Activated T-cell treated with anti-CD3 and anti-CD28 coated beads for 4 hours (primary cell): ENCODE measurements at places on chromosomes 2 and 18.

DNA sequence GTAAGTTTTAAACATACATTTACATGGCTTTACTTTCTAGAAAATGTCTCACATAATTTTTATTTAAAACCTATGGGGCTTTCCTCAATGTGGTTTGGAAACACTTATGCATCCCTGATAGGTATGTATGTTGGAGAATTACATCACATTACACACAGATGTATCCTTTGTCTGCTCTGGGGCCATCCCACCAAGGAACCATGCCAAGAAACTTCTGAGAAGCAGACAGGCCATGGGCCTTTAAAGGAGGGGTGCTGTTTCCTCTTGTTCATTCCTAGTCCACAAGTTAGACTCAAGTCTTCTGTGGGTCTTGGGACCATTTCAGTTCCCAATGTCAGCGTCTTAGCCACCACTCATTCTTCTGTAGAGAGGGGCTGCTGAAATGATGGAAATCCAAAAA, 162.0 kb upstream of the SETBP1 start:
- DNase-seq = no peak

GRCh38 chr2:137205324-137205723, 440.0 kb downstream of the THSD7B start:
- DNase-seq = no peak

DNA sequence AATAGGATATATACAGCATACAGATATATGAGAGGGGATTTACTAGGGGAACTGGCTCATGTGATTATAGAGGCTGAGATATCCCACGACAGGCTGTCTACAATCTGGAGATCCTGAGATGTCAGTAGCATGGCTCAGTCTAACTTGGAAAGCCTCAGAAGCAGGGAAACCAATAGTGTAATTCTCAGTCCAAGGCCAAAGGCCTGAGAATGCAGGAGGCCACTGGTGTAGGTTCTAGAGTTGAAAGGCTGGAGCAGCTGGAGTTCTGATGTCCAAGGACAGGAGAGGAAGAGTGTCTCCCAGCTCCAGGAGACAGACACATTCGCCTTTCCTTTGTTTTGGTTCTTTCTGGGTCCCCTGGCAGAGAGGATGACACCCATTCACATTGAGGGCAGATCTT, 20.1 kb upstream of the CCBE1 start:
- DNase-seq = no peak

DNA sequence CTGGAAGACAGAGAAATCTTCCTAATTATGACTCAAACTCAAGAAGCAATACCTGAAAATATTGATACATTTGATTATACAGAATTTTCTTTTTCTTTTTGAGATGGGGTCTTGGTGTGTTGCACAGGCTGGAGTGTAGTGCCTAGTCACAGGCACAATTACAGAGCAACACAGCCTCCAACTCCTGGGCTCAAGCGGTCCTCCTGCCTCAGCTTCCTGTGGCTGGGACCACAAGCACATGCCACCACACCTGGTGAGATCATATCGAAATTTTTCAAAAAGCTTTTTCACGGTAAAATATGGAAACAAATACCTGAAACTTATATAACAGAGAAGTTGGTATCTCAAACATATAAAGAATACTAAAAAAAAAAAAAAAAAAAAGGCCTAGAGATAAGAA, 27.9 kb downstream of the TGFBRAP1 start:
- no peak for DNase-seq

GRCh38 chr18:40687399-40687798, 1267.6 kb upstream of the PIK3C3 start:
- DNase-seq = no peak

DNA sequence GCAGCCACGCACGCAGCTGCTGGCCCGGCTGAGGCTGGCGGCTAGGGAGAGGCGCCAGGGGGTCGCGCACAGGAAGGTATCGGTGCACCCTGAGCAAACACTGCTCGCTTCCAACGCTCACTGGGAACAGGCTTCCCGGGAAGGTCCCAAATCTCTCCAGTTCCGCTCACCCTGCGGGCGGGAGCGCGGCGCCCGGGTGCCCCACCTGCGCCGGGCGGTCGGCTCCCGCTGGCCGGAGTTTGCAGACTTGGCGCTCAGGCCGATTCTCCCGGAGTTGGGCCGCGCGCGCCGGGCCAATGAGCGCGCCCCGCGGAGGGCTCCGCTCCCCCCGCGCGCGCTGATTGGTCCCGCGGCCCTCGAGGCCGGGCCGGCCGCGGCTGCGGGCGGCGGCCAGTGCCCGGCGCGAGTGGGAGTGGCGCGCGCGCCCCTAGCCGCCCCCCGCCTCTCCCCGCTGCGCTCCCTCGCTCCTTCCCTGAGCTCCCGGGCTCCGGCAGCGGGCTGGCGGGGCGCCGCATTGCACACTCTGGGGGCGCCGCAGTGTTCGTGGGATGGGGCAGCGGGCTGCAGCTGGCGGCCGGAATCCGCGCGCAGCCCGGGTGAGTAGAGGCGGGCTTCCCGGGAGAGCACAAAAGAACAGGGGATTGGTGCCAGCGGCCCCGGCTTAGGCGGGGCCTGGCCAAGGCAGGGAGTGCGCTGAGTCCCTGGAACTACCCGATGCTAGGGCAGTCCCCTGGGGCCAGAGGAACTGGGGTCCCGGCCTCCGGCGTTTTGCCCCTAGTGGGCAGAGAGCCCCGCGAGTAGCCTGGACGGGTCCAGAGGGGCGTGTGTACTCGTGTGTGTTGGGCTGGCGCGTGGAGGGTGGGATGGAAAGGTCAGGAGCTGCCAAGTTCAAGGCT, at the start of gene LYPD6:
LYPD6 (plus strand) TSS at position 461 of the 896 bp plus-strand sequence. CDS start 107,122 bp downstream, outside the sequence.
- DNase-seq = no peak

DNA sequence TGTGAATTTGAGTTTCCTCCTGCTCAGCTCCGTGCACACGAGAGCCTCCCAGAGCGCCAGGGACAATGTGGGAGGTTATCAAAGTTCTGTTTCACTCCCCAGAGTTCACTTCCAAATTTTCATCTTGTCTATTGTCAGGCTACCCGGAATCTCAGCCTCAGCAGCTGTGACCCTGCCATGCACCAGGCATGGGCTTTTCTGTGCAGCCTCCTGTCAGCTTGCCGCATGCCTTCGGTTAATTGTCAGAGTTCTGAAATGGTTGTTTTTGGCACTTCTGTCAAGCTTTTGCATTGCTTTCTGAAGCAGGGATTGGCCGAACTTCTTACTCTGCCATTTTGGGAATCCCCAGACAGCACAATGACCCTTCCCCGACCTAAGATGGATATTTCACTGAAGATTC, 60.4 kb downstream of the SH3YL1 start:
- no peak for DNase-seq
